ENCODE measurements at places on chromosomes 2 and 18. TPM values are rescaled to one million over a fixed set of nuclear protein-coding genes. Genes with fewer than 3 reads are reported as not detected.

DNA sequence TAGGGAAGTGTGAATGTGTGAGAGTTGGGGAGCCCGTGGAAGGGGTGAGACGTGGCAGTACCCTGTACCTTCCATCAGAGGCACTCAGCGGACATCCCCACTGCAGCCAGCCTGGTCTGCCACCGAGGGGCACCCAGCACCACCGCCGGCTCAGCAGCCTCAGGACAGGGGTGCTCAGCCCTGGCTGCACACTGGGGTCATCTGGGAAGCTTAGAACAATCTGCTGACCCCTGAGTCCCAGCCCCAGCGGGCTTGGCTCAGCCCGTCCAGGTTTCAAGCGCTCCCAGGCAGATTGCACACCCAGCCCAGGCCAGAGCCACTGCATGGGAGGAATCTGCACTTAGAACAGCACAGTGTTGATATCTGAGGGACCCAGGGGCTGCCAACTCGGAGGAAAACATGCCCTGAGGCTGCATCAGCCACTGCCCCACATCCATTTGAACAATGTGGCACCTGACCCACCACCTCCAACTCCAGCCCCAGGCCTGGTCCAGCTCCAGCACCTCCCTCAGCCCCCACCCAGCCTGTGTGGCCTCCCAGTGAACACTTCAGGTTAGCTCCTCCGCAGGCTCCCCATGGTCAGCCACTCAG is 147.1 kb upstream of the OTOS start:
- no peak overlapping the region for H3K4me3 ChIP-seq
- peaks cover 20% of the 10 kb centered on the region for H3K4me1 ChIP-seq
- H3K27ac ChIP-seq = no peak overlapping the region
- no peaks in the 10 kb centered on the region for H3K27me3 ChIP-seq
- H3K36me3 ChIP-seq = no peaks in the 10 kb centered on the region

- peaks cover 37% of the 10 kb centered on the region for H3K36me3 ChIP-seq
- no peak overlapping the region for H3K4me3 ChIP-seq
- H3K4me1 ChIP-seq = peaks cover 19% of the 10 kb centered on the region
- H3K27ac ChIP-seq = no peak overlapping the region
- DNase-seq = no peak
Measured at GRCh38 chr2:238434846-238435751, 8.4 kb downstream of the ASB1 start.

GRCh38 chr2:127080226-127080937 is 26.6 kb downstream of the BIN1 start:
- H3K27me3 ChIP-seq = peaks cover 12% of the 10 kb centered on the region
- no peak overlapping the region for H3K4me3 ChIP-seq
- H3K4me1 ChIP-seq = peaks cover 48% of the 10 kb centered on the region
- DNase-seq = peak; percentile 34
- no peak overlapping the region for H3K27ac ChIP-seq

SERPINB7 gene
- total RNA-seq = not detected

POU3F3 gene
- 0.11 TPM for total RNA-seq

Measured in left ventricle myocardium inferior (tissue), 1 donor.